ENCODE measurements at places on chromosomes 4 and X.

DNA sequence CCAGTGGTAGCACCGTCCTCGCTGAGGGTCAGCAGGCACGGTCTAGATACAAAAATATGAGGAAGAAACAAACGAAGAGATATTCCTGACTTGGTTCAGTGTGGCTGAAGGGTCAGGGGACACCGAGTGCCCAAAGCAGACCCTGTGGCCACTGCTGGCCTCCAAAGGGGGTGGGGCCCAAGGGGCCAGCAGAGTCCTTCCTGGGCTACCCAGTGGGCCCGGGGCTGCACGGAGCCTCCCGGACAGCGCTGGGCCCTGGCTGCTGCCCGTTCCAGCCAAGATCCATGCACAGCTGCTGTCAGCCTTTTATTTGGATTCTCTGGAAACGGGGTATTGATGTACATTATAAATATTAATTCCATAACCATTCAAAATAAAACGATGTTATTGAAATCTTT, 20.4 kb downstream of the NELFA start:
- no peak for DNase-seq

DNA sequence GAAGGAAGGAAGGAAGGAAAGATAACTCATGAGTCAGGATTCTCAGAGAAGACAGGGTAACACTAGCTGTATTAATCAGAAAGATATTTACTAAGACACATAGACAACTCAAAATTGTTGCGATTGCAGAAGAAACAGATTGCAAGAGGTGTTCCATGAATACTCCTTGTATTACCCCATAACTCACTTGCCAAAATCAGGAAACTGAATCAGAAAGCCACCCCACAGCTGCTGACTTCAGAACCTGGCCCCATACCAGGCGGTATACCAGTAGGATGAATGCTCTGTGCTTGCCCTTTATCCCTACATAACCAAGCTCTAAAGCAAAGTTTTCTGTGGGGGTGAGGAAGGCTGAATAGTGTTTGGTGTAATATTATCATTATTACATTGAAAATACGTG, 468.5 kb downstream of the IQCM start:
- no peak for DNase-seq

GRCh38 chrX:107677501-107677901, 49.2 kb downstream of the PRPS1 start:
- DNase-seq = peak; percentile 51

DNA sequence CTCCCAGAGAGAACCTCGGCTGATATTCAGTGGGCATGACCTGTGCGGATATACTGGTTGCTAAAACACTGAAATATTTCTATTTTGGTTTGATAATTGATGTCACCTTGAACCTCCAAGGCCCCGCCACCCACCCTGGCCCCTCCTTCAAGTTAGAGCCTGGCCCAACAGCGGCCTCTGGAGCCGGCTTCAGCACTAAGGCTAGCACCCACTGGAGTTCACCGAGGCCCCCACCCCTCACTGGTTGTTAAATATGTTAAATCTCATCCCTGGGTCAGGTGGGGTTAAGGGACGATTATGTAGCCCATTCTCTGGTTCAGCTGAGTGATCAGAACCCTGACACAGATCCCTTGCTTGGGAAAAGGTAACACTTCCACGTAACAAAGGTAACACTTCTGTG, 24.3 kb downstream of the SEL1L3 start:
- no peak for DNase-seq

GRCh38 chrX:37905436-37906147, 58.2 kb upstream of the DYNLT3 start:
- peak; percentile 59 for DNase-seq

DNA sequence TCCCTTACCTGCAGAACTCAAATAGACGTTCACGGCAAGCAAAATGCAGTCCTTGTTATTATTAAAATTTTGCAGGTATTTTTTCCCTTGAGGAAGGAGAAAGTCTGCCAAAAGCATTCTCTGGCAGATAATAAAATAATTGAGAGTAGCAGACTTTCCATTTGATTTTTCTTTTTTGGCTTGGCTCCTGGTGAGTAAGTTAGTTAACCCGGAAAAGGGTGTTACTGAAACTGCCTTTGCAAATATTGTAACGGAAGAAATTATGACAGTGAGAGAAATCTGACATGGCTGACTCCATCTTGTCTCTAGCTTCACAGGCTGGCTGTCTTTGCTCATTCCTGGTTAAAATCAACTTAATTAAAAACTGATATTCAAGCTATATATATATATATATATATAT, 100.5 kb downstream of the GPR143 start:
- no peak for DNase-seq

- no peak for DNase-seq
Measured at GRCh38 chr4:8776366-8776765, 95.3 kb downstream of the HMX1 start.

DNA sequence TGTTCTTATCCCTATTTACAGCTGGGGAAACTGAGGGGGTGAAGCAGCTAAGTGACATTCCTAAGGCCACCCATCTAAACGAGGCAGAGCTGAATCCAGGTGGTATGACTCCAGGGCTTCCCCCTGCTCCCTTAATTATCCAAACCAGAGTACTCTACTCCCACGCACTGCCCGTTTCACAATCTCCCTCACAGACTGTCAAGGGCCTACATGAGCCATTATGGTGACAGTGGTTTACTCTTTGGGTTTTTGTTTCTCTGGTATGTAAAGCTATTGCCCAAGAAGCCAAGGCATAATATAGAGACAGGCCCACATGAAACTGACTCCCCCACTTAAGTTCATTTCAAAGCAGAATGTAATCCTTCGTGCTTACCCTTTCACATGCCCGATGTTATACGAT, 95.1 kb downstream of the NHS start:
- DNase-seq = peak; percentile 67

DNA sequence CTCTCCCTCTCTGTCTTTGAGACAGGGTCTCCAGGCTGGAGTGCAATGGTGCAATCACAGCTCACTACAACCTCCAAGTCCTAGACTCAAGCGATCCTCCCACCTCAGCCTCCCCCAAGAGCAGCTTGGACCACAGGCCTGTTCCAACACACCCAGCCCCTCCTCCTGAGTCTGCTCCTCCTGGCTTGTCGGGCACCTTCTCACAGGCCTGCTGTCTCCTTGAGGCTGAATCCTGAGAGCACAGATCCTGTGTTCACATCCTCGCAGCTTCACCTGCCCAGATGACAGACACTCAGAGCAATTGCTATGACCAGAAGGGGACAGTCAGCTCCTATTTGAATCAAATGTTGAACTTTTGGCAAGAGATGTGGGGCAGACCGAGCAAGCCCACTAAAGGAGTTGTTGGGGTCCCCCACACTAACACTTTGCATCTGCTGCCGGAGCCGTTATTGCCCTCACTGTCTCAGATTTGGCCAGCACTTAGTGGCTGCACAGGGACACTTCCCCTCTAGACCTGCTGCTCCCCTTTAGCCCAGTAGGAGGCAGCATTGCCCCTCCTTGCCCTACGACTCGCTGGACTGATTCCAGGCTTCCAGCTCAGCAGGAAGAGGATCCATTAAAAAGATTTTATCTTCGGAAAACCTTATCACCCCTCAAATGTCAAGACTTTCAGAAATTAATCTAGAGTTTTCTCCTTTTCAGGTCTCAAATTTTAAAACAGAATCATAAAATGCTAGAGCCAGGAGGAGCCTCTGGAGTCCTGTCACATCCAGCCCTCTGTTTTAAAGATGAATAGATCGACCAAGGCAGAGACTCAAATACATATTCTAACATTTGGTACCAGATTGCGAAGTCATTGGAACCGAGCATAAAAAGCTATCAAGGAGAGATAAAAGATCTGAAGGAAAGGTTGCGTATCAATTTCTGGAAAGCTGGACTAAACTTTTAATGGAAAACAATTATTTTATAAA, 113.7 kb downstream of the USP46 start:
- DNase-seq = peak; percentile 62

- no peak for DNase-seq
Measured at GRCh38 chr4:73583666-73584065, 36.6 kb downstream of the RASSF6 start.

- DNase-seq = no peak
Measured at GRCh38 chrX:150143721-150144440, 205.6 kb upstream of the EOLA2 start.

DNA sequence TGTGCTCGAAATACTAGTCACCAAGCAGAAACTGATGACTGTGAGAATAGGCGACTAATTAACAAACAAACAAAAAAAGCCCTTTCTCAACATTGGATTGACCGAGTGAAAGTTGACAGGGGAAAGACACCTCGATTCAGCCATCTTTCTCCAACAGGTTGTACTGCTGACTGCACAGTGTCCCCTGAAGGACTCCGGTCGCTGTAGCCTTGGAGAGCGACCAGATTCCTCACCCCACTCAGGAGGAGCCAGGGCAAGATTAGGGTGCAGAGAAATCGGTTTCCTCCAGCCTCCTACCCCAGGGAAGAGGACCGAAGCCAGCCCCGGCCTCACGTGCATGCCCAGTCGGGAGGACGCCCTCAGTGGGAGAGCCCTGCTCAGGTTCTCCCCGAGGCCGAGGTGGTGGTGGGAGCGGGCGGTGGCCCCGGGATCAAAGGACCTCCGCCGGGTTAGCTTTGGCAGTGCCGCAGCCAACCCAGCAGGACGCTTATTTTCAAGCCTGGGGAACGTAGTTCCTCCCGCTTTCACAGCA, 1.1 kb upstream of the RAP1GDS1 start:
- no peak for DNase-seq

GRCh38 chr4:148445071-148445859, 3.1 kb upstream of the NR3C2 start:
- no peak for DNase-seq

GRCh38 chr4:143026459-143027170, 158.1 kb upstream of the USP38 start:
- no peak for DNase-seq

- DNase-seq = no peak
Measured at GRCh38 chr4:95045429-95045828, 287.7 kb downstream of the BMPR1B start.

DNA sequence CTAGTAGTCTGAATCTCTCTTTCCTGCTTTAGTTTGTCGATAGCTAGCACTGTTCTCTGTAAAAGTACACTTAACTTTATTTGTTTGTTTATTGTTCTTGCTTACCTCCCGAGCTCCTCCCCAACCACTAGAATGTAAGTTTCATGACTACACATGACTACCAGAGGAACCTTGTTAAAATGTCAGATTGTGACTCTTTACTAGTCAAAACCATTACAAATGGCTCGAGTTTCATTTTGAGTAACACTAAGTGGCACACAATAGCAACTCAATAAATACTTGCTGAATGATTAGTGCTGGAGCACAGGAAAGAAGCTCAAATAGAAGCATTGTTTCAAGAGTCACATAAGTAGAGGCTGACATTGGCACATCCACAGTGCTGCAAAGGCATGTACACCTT, 116.1 kb downstream of the MAPK10 start:
- no peak for DNase-seq

DNA sequence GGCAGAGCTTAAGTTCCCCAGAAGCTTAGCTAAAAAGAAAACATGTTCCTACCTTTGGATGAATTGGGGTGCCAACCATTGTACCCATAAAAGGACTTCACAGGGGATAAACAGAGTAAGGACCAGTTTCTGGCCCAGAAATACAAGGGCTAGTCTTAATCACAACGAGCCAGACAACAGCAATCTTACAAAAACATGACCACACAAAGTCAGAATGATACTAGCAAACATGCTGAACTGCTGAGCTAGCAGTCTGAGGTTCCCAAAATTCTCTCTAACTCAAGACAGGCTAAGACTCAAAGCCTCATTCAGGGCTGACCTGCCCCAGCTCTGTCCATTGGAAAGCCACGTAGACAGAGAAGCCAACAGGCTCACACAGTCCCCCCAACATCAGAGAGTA, 40.3 kb downstream of the ATP11C start:
- DNase-seq = no peak

DNA sequence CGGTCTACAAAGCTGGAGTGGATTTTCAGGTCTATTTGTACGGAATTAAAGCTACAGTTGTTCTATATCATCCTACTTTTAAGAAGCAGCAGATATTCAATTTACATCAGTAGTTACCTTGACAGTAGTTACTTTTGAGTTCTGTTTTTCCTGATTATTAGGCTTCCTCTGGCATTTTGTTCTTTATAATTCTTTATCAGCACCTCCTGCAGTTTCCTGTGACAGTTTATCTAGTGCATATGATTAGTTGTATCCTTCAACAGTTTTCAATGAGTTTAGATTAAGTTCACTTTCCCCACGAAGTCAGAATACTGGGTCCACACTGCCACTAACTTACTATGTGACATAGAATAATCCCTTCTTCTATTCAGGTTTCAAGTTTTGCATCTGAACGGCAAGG, 71.7 kb downstream of the IDS start:
- DNase-seq = no peak

DNA sequence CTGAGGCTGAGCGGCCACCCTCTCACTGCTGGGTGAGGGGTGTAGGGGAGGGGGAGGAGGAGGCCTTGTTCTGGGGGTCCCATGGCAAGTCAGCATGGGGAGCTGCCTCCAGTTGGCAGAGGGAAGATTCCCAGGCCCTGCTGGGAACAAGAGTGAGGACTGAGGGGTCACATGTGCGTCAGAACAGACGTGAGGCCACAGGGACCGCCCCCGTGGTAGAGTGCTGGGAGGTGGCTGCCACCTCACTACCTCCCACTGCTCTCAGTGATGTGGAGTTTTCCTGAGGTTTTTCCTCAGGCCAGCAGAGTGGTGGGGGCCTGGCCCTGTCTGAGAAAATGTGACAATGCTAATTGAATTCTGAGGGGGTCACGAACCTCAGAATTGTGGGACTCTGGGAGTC, 568 bp downstream of the MAGEC1 start:
- no peak for DNase-seq

DNA sequence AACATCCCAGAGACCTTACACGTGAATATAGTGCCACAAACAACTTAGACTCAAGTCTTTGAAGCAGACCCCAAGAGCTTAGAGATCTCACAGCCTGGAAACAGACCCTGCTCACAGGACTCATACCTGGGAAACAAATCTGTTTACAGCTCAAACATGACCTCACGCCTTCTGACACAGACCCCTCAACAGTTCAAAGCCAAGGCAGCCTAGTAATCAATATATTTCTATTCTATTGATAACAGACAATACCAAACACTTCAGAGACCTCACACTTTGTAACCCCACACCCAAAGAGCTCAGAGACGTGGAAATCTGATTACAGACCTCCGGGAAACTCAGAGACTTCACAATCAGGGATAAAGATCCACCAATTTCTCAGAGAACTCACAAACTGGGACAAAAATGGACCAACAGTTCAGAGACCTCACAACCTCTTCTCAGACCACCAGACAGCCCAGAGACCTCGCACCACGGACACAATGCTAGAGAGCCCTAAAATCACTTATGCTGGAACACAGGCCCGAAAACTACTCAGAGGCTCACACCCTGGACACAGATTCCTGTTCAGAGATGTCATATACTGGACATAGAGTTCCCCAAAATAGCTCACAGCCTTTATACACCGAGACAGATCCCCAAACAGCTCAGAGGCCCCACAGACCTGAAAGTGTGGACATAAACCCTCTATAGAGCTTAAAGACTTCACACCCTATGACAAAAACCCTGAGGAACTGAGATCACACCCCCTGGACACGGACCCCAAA, 14.8 kb downstream of the SUV39H1 start:
- DNase-seq = no peak

GRCh38 chr4:33262824-33263223, 2542.7 kb downstream of the PCDH7 start:
- no peak for DNase-seq

- DNase-seq = peak; percentile 44
Measured at GRCh38 chr4:26356081-26356501, 35.3 kb downstream of the RBPJ start.

- DNase-seq = no peak
Measured at GRCh38 chrX:115702982-115703381, 142.0 kb downstream of the PLS3 start.

GRCh38 chrX:38271154-38271716, 50.6 kb upstream of the SRPX start:
- DNase-seq = no peak

GRCh38 chrX:69876221-69876620, 173.5 kb downstream of the AWAT2 start:
- no peak for DNase-seq
